Stomach (tissue), 19 donors: ENCODE measurements at places on chromosomes 12 and 14.

- no peak for DNase-seq
Observed at GRCh38 chr14:59148334-59148900, 40.0 kb upstream of the DAAM1 start.

DNA sequence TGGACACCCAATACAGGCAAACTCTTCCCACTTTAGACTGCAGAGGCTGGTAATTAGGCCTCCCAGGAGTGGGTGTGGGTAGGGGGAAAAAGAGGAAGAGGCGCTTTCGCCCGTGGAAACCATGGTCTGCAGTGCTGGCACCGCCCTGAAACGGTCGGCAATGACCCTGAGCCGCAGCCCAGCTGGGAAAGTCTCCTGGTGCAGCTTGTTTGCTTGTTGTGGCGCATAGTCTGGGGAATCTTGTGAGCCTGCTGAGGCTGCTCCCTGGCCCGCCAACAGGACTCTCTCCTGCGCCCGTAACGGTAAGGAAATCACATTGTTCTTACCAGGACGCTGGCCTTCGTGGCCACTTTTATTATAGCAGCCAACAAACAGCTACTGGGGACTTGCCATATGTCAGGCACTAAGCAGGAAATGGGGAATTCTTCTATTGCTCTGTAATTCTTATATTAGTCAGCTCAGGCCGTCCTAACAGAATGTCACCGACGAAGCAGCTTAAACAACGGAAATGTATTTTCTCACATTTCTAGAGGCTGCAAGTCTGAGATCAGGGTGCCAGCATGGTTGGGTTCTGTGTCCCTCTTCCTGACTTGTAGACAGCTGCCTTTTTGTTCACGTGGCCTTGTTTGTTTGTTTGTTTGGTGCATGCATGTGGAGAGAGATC lies 52.5 kb upstream of the RIN3 start:
- DNase-seq: peak; percentile 54

DNA sequence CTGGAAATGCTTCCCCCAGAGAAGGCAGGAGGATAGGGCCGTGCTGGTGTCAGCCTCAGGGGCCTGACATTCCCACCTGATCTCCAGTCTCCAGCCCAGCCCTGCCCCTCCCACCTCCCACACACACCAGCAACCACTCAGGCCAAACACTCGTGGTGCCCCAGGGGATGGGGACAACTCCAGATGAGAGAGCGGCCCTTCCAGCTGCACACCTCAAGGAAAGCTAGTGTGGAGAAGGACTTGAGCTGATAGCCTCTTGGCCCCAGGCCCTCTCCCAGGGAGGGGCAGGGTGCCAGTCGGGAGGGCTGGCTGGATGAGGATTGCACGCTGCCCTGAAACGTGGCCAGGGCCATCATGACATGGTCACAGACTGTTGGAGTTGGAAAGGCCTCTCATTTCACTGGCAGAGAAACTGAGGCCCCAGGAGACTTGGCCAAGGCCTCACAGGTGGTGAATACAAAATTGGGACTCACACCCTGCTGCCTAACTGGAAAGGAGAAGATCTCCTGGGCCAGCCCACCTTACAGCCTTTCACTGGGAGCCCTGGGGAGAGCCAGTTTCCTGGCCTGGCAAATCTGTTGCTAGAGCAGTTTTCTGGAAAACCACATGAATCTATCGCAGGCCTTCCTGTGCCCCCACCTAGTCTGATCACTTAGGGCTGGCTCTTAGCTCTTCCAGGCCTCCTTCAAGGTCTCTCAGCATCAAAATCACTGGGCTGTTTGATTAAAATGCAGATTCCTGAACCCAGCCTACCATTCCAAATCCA lies 52.1 kb downstream of the IRF2BPL start:
- DNase-seq: no peak

GRCh38 chr12:67333649-67334048 lies 64.5 kb downstream of the CAND1 start:
- no peak for DNase-seq

DNA sequence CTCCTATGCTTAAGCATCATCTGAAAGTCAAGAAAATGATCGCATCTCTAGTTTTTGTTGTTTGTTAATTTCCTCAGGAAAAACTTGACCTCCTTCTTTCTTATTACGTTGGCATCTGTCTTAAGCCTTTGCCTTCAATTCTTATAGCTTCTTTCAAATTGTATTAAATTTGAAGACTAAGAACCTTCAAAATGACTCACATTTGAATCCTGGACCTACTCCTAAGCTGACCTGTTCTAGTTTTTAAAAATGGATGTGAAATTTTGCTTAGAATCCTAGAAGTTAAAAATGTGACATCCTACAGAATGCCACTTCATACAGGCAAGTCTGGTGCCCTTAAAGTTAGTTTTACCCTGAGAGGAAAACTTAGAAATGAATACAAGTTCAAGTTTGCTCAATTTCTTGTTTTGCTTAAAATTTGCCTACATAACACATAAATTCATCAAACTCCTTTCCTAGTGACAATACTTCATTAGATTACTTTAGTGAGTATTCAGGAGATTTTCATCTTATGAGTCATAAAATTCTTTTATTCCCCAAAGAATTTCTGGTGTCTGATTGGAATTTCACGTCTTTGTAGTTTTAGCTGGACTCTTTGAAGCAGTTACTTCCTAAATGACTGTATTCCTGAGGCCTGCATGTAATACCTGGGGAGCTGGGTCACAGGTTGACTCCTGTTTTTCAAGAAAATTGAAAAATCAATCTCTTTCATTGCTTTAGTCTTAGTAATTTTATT lies 152.3 kb downstream of the MSRB3 start:
- DNase-seq: no peak

DNA sequence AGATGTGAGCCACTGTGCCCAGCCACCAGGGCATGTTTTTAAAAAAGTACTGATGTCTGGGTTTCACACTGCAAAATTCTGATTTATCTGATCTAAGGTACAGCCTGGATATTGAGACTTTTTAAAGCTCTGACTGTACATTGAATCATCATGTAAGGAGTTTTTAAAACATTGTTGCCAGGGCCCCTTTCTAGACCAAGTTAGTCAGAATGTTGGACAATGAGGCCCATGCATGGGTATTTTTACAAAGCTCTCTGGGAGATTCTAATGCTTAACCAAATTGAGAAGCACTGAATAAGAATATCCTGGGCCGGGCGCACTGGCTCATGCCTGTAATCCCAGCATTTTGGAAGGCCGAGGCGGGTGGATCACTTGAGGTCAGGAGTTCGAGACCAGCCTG lies 16.7 kb downstream of the TMEM19 start:
- DNase-seq: no peak

DNA sequence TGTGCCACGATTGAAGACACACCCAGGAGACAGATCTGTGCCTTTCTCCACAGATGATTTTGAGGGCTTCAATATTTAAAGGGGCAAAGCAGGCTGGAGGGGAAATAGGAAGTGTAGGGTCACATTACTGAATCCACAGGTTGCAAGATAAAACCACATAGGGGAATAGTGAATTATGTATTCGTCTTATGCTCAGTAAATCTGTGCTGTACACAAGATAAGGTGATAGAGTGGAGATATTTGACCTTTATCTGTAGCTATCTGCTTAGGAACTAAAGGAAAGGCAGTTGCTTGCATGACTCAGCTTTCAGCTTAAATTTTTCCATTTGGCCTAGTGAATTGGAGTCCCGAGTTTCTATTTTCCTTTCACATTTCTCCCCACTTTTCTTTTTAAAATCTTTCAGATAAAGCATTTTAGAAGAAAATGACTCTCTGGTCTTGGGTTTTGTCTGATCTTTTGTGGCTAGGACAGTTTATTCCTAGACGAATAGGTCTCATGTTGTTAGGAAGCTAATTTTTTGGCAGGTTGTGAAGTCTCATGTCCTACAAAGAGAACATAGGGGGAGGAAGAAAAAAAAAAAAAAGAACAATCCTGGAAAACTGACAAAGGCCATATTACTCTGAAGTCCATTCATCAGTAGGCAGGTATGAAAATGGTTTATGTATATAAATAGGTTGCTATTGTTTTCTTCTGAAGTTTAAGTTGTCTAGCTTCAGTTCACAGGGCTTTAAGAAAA lies 55.4 kb downstream of the FBXO33 start:
- DNase-seq: no peak

DNA sequence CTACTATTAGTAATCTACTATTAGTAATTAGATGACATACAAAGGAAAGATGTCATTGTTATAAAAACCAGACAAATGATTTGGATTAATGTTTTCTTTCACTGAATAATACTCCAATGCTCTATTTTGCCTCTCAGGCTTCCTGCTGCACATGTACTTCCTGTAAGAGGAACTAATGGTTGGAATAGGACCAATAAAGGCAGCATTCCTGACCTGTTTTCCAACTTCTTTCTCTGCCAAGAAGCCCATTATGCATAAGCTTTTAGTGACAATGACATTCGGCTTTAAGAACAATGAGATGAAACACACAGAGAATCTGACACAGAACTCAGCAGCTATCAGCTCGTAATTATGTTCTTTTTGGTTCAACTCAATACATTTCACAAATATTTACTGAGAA lies 5.2 kb upstream of the C12orf56 start:
- DNase-seq: no peak

- DNase-seq: no peak
Observed at GRCh38 chr12:123617144-123617543, 15.2 kb downstream of the DDX55 start.

- peak; percentile 67 for DNase-seq
Observed at GRCh38 chr12:104668274-104668718, 211.5 kb downstream of the CHST11 start.

DNA sequence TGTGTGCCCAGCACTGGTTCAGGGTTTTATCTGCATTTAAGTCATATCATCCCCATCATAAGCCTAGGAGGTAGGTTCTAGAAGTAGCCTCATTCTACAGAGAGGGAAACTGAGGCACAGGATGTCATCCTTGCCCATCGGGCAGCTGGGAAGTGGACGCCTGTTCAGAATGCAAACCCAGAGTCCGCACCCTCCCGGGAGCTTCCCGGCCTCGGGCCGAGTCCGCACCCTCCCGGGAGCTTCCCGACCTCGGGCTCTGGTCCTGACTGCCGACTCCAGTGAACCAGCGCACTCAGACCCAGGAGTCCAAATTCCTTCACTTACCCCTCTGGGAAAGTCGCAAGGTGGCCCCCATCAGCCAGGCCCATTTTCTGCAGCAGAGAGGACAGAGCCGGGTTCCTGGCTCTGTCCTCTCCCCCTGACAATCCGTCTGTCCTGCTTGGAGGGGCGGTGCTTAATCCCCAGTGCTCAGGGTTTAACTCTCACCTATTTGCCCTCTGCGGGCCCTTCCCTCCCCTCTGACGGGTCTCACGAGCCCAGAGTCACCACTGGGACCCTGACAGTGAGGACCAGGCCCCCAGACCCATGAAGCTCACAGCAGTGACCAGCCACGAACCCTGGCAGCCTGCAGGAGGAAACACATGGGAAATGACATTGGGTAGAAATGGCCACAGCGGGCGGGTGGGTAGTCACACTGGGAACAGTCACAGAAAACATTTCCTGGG lies 141.9 kb downstream of the PIWIL1 start:
- DNase-seq: no peak

DNA sequence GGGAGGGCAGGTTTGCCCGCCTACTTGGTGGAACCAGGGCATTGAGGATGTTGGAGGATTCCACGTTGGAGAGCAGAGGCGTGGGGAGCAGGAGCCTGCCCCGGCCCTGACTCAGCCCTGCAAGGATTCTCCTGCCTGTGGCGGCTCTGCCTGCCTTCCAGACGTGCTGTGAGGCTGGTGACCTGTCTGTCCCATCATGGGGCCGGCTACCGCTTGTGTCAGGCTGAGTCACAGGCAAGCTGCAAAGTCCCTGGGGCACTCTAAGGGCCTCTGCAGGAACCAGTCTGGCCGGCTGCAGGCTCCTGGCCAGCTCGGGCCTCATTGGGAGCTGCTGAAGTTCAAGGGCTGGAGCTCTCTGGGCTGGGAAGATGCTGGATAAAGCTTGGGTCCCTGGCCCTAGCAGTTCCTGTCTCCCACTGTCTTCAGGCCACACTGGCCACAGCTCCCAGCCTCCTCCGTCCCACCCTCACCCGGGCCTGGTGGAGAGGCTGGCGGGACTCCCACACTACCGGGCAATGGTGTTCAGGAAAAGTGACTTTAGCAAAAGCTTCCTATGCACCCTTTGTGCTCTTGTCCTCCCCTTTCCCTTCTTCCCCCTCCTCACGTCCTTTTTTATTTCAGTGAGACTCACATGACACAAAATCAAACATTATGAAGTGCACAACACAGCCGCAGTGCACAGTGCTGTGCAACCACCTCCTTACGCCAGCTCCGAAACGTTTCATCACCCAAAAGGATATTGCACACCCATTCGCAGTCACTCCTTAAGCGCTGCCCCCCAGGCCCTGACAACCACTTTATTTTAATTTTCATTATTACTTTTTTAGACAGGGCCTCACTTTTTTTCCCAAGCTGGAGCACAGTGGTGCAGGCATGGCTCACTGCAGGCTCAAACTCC lies 22.0 kb upstream of the ULK1 start:
- no peak for DNase-seq

DNA sequence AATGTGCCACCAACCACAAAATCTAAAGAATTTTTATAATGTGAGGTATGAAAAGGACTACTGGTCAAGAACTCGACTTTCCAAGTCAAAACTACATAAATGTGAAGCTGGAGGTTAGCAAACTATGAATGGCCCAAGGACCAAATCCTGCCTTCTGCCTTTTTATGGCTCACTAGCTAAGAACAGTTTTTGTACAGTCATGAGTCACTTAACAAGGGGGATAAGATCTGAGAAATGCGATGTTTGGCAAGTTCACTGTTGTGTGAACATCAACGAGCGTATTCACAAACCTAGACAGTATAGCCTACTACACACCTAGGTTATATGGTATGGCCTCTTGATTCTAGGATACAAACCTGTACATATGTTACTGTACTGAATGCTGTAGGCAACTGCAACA lies 28.2 kb downstream of the FERMT2 start:
- no peak for DNase-seq

DNA sequence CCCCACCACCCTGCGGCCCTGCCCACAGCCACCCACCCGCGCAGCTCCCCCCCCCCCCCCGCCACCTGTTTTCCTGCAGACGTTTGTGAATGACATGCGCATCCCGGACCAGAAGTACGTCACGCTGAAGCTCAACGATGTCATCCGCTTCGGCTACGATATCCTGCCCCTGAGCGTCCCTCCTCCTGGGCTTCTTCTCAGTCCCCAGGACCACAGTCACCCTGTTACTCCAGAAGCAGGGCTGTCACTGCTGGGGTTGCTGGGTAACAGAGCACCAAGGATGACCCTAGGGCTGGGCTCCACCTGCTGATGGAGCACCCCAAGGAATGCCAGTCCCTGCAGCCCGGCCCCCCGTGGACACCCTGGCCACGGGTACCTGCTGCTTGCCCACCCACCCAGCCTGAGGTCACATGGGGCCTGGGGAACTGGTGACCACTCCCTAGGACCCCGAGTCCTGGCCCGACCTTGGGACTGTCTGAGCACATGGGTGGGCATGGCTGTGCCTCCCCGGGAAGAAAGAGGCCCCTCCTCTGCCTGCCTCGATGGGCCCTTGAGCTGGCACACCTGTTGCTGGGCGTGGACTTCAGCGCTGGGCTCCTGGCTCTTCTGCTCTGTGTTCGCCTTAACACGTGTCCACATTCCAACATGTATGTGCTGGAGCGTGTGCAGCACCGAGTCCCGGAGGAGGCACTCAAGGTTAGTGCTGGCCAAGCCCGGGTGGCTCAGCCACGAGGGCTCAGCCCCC lies 12.9 kb downstream of the CEP170B start:
- no peak for DNase-seq

GRCh38 chr14:91372671-91373495 lies 44.7 kb downstream of the CCDC88C start:
- DNase-seq: peak; percentile 77

- DNase-seq: no peak
Observed at GRCh38 chr14:48967419-48967818, 618.8 kb downstream of the RPS29 start.

- no peak for DNase-seq
Observed at GRCh38 chr12:92558806-92559205, 144.0 kb upstream of the PLEKHG7 start.
